ACHN (cell line): ENCODE measurements at places on chromosomes 16 and 17.
A peak's percentile ranks its signal among the peaks of the same experiment; 100 is the strongest.

DNA sequence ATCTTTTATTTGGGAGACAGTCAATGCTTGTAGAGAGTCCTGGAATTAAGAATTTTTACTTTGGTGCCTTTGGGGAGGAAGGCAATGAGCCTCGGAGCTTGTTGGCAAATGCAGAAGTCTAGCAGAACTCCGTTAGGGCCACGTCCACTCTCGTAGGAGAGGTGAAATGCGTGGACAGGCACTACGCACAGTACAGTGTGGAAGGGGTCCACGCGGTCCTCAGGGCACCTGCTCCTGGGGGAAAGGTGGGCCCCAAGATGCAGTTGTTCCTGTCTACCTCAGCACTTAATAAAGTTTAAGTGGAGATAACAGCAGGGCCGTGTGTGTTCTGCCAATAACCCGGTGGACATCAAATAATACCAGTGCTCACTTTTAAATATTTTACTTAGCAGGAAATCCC lies 1.8 kb downstream of the RAB11FIP3 start:
- no peak for DNase-seq

GRCh38 chr16:6496996-6497395 lies 835.6 kb upstream of the RBFOX1 start:
- no peak for DNase-seq

GRCh38 chr17:798246-798645 lies 16.1 kb downstream of the MRM3 start:
- no peak for DNase-seq

DNA sequence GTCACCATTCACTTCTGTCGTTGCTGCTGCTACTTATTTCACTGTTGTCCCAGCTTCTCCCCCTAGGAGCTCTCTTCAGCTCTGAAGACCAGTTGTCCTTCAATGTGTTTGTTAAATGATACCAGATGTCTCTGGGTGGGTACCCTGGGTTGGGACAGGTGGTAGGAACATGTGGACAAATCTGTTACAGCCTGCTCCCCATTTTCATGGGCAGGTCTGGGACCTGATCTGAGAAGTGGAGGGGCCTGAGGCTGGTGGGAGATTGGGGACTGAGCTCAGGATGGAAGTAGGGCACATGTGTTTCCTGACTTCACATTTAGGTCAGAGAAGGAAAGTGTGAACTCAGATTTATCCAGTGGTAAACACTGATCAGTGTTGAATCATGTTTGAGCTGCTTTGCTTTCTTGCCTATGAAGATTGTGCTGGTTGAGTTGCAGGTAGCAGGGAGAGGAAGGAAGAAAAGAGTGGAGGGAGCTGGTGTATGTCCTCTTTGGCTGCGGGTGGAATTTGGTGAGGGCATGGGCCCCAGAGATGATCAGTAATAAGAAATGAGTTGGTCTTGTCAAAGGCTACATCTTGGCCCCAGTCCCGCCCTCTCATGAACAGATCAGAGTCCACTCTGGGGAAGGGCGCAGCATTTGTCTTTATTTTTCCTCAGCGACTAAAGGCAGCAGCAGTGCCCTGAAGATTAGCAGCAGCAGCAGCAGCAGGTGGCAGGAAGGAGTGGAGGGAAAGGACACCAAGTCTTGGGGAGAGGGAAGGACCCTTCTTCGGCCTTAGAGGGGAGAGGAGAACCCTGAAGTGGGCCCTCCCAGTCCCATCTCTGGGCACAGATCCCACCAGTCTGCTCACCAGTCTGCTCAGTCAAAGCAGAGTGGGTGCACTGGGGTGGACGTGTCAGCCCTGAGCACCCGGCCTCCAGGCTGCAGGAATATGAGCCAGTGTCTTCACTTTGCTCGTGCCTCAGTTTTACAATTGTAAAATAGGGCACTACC lies 6.1 kb upstream of the EFTUD2 start:
- no peak for DNase-seq

DNA sequence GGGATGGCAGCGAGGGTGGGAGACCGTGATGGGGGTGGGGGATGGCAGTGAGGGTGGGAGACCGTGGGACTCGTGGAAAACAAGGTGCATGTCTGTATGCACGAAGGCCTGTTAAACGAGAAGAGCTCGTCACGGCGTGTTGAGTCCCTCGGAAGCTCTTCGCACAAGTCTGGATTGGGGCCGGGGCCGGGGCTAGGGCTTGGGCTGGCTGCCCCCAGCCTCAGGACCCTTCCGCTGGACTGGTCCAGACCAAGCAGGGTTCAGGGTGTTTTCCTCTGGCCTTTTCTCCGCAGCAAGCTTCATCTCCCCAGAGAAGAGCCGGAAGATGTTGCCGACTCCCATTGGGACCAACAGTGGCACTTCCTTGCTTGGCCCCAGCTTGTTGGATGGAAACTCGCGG lies 7.7 kb upstream of the JPT2 start:
- DNase-seq: no peak

DNA sequence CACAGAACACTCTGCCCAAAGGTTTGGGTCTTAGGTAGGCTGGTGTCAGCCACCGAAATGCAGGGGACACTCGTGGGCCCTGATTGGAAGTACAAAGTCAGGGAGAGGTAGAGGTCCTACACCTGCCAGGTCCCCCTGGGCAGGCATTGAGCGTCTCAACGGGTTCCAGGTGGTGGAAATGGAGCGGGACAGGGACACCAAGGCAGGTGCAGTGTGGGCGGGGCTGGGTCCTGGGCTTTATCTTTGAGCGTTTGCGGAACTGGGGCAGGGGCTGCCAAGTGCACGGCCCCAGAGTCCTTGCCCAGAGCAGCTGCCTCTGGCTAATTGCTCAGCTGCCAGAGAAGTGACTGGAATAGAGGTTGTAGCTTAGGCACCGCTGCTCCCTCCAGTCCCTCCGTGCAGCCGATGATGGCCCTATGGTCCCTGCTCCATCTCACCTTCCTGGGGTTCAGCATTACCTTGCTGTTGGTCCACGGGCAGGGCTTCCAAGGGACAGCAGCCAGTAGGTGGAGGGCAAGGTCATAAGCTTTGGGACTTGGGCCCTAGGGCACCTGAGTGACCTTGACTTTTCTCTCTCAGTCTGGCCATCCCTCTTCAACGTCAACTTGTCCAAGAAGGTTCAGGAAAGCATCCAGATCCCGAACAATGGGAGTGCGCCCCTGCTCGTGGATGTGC lies at the start of gene ZACN:
ZACN (plus strand) TSS at position 323 of the 675 bp plus-strand sequence; CDS start at position 406, 83 bp downstream.
- DNase-seq: no peak

DNA sequence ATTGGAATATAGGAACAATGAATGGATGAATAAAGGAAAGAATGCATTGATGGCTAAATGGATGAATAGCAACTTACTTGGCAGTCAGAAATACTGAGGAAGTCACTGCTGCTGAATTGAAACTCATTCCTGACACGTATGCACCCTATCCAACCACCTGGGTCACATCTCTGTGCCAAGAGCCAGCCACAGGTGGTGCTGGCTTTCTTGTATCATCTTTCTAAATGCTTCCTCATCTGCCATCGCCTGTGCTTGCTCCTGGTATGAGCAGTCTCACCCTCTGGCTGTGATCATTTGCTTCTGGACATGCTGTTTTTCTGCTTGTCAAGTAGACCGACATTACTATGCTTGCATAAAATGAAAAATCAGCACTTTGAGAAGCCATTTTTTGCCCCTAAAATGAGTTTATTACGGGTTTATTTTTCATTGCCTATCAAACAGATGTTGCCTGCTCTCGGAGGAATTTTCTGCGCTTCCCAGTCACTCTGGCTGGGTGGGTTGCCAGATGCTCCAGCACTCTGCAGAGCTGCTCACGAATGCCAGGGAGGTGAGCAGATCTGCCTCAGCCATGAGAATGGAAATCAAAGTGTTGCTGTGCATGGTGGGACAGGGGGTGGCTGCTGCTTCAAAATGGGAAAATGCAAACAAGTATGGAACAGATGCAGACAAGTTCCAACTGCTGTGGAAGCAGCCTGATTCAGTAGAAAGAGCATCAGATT lies 1349.6 kb upstream of the CDH8 start:
- DNase-seq: no peak

DNA sequence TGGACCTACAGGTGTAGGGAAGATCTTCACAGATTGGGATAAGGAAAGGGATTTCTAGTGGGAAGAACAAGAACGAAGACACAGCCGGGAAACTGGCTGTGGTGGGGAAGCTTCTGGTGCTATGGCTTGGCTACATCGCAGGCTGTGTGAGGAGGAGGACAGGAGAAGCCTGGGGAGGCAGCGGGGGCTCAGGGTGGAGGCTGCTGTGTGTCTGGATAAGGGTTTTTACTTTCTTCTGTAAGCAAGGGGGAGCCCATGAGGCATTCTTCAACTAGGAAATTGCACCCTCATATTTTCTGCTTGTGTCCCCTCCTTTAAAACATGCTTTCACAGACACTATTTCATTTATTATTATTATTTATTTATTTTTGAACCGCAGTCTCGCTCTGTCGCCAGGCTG lies 2.9 kb upstream of the RHBDF2 start:
- DNase-seq: peak; percentile 77

GRCh38 chr17:40323391-40324381 lies 14.7 kb downstream of the RARA start:
- DNase-seq: peak; percentile 31

DNA sequence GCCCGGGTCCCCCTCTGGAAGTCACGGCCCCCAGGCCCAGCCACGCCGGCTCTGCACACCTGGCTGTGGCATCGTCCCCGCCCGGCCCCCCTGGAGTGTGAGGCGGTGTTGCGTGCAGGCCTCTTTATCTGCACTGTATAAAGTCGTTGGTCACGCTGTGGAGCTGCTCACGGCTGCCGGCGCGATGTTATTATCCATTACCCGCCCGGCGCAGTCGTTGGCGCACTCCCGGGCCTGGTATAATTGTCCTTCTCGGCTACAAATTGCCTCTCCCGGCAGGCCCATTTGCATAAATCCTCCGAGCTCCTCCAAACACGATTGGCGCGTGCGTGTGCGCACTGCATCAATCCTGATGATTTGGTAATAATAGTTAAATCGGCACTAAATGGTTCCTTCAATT lies 57.8 kb downstream of the BAHCC1 start:
- DNase-seq: no peak

DNA sequence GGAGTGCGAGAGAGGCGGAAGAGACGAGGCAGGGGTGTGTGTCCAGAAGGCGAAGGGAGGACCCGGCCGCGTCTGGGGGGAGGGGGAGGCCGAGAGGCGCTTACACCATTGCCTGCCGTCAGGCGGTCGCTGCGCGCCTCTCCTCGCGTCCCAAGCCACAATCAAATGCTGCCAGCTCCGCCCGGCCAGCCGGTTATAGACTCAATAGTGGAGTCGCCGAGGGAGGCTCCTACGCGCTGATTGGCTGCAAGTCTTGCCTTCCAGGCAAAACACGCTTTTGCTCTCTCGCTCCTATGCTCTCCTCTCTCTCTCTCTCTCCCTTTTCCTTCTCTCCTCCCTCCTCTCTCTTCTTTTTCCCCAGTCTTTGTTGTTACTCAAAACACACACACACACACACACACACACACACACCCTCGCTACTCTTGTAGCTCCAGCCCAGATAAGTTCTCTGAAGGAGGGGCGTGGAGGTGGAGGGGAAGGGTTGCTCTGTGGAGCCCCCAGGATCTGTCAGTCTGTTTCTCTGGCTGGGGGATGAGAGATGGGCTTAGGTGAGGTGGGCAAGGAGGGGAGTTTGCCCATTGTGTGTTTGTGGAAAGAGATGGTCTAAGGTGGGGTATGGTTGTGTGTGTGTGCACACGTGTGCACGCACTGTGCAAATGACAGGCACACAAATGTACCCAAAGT lies at the start of gene DLX3:
DLX3 (minus strand) TSS at position 170 of the 684 bp plus-strand sequence. CDS start 226 bp downstream, outside the sequence.
- no peak for DNase-seq

GRCh38 chr17:32855620-32856019 lies 21.3 kb downstream of the MYO1D start:
- no peak for DNase-seq

GRCh38 chr17:74448756-74449155 lies 16.9 kb downstream of the GPRC5C start:
- no peak for DNase-seq

GRCh38 chr16:52863000-52863399 lies 189.7 kb downstream of the CHD9NB start:
- no peak for DNase-seq

DNA sequence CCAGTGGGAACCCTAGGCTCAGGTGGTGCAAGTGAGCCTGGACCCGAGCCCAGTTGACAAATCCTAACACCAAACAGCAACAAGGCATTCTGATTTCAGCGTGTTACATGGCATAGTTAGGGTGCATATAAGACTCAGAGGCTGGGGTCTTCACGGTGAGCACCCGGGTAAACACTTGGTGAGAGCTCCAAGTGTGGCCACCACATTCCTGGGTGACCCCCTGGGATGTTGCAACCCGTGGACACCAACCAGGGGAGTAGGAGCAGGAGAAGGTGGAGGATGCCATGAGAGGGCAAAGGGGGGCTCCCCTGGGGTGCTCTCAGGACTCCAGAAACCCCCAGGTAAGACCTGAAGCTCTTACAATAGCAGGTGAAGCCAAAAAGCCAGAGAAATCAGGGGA lies 69.9 kb upstream of the CDH5 start:
- DNase-seq: no peak

- DNase-seq: no peak
Measured at GRCh38 chr16:87276091-87276701, 41.0 kb downstream of the C16orf95 start.

- no peak for DNase-seq
Measured at GRCh38 chr17:76241204-76241538, 878 bp upstream of the RNF157 start.

- DNase-seq: no peak
Measured at GRCh38 chr17:59018019-59018418, 88.7 kb downstream of the TRIM37 start.

DNA sequence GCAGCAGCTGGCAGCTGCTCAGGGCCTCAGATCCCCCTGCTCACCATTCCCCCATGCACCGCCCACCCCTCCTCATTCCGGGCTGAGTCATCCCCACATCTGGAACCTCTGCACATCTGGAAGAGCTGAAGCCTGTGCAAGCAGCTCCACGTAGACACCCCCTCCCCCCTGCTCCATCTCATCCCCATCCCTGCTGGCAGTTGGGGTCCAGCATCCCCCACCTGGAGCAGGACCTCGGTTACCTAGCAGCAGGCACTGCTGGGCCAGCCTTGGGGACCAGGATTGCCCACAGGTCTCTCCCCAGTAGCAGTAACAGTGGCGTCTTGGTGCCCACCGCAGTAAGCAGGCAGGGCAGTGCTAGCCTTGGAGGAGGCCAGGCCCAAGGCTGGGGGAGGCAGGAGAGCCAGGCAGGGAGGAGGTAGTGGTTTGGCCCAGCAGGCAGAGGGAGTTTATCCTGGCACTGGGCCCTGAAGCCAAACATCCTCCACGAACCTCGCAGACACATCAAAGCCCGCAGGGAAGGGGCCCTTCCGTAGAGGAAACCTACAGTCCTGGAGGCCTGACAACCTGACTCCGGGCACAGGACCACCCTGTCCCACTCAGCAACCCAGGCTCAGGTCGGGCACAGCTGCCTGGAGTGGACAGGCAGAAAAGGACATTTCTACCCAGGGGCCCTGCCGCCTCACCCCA lies 7.7 kb upstream of the TMEM92 start:
- DNase-seq: peak; percentile 19
